ENCODE measurements at places on chromosomes 13 and 19. TPM values are rescaled to one million over a fixed set of nuclear protein-coding genes. Genes with fewer than 3 reads are reported as not detected.

PRSS57 gene
- not detected for total RNA-seq

INSL3 gene
- total RNA-seq: 1.6 TPM

DNA sequence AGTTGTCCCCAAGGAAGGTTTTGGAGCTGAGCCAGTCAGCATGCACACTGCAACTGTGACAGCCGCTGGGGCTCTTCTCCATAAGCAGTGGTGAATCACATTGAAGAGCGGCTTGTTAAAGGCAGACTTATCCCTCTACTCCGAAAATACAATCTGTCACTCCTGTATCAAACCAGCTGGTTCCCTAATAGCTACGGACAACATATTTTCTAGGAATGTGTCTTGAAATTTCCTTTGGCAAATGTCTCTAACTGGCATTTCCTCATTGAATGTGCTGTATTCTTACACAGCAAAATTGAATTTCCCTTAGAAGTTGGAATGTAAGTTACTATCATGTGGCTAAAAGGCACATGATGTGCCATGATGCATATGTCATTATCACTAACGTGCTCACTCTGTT is 104.0 kb upstream of the GPR12 start:
- H3K27ac ChIP-seq: no peak overlapping the region
- DNase-seq: no peak
- H3K36me3 ChIP-seq: no peaks in the 10 kb centered on the region
- no peak overlapping the region for H3K4me3 ChIP-seq
- H3K27me3 ChIP-seq: peaks cover 2% of the 10 kb centered on the region

DNA sequence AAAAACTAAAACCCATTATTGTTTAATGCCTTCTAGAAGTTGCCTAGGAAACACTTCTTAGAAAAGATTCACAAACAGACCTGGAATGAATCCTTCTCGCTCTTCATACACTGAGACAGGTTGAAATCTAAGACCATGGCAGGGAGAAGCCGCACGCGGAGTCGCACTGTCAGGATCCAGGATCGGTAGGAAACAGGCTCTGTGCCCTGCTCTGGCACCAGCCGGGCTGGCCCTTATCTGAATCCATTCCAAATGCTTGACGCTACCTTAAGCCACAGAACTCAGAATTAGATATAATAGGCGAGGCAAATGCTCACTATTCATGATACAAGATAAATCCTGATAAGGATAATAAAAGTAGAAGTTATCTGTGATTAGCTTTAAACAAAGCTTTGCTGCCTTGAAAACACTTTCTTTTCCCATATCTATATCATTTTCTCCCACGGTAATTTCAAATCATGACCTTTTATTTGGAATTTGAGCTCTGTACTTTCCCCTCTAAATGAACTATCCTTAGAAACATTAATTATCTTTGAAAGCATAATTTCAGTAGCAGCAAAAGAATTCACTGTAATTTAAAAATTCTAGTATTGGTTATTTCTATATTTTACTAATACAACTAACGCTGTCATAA is 385.6 kb downstream of the IRS2 start:
- no peaks in the 10 kb centered on the region for H3K36me3 ChIP-seq
- no peak for DNase-seq
- no peak overlapping the region for H3K27ac ChIP-seq
- no peak overlapping the region for H3K4me3 ChIP-seq
- no peaks in the 10 kb centered on the region for H3K27me3 ChIP-seq

GRCh38 chr13:47420020-47420419 is 523.2 kb upstream of the HTR2A start:
- DNase-seq: no peak
- no peaks in the 10 kb centered on the region for H3K27me3 ChIP-seq
- H3K4me3 ChIP-seq: no peak overlapping the region
- H3K27ac ChIP-seq: no peak overlapping the region
- H3K36me3 ChIP-seq: no peaks in the 10 kb centered on the region
- no peaks in the 10 kb centered on the region for H3K4me1 ChIP-seq

DNA sequence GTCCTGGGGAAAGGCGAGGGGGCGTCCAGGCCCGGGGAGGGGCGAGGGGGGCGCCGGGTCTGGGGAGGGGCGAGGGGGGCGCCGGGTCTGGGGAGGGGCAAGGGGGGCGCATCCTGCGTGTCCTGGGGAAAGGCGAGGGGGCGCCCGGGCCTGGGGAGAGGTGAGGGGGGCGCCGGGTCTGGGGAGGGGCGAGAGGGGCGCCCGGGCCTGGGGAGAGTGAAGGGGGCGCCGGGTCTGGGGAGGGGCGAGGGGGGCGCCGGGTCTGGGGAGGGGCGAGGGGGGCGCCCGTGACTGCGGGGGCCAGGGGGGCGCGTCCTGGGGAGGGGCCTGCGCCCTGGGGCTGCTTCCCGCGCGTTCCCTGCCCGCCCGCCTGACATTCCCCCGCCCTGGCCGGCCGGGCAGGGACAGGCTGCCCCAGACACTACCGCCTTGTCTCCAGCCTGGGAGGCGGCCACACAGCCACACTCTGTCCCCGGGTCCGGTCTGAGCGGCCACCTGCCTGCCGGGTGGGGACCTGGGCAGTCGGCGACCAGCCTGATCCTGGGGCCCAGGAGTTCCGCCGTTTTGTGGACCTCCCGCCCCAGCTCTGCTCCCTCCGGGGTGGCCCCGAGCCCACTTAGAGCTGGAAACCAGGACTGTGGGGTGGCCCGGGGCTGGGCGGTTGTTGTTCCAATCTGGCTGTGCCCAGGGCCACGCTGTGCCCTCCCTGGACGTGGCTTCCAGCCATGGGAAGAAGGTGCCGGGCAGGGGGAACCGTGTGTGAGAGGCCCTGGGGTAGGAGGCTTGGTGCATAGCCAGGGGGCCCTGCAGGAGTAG is 11.8 kb downstream of the PALM start:
- no peak overlapping the region for H3K27ac ChIP-seq
- H3K27me3 ChIP-seq: peaks cover 20% of the 10 kb centered on the region
- no peaks in the 10 kb centered on the region for H3K36me3 ChIP-seq

GRCh38 chr13:42272115-42272803 is at the start of gene AKAP11:
Gene AKAP11 (plus strand): TSS chr13:42272152. CDS start chr13:42286349, 14,197 bp downstream.
- no peaks in the 10 kb centered on the region for H3K27me3 ChIP-seq
- H3K27ac ChIP-seq: peak within 1 kb of the TSS; percentile 96
- peak; percentile 73 for DNase-seq
- H3K4me3 ChIP-seq: peak within 1 kb of the TSS; percentile 96
- H3K36me3 ChIP-seq: peaks cover 16% of the 10 kb centered on the region

- no peak overlapping the region for H3K27ac ChIP-seq
- H3K4me3 ChIP-seq: no peak overlapping the region
- no peak for DNase-seq
These were observed 54.7 kb downstream of the MBNL2 start for GRCh38 chr13:97276862-97277269.

DNA sequence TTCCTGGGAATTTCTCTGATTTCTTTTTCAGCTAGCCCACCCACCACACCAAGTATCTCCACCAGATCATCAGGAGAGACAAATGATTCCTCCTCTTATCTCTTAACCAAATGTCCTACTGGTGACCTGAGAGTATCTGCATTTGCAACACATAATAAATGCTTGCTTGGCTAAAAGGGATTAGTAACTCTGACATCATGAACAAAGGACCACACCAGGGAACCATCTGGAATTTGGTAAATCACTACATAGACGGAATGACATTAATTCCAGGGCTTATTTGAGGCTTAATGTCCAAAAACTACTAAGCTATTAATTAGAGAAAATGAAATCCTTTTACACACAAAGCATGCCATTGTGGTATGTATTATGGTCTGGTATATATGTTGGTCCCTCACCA is 139.0 kb downstream of the RAP2A start:
- no peaks in the 10 kb centered on the region for H3K36me3 ChIP-seq
- no peak overlapping the region for H3K4me3 ChIP-seq
- DNase-seq: no peak

DNA sequence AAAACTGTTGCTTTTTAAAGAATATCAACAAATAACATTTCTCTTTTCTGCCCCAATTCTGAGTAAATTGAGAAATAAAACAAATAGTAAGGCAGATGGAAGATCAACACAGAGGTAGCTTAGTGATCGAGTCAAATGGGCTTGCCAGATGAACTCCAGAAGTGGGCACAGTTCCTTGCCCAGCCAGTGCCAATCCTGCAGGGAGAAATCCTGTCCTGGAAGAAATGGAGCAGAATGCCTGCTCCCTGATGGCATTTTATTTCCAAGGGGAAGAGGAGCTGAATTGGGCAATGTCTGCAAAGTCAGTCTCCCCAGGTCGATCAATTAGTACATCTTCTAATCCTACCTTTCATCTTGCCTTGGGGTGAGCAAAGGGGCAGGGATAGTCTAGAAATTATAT is 225.3 kb downstream of the NHLRC3 start:
- DNase-seq: no peak
- H3K27me3 ChIP-seq: peaks cover 6% of the 10 kb centered on the region
- H3K27ac ChIP-seq: no peak overlapping the region
- no peak overlapping the region for H3K4me3 ChIP-seq

- no peaks in the 10 kb centered on the region for H3K27me3 ChIP-seq
- H3K4me1 ChIP-seq: peaks cover 14% of the 10 kb centered on the region
- H3K27ac ChIP-seq: peak overlapping the region; percentile 65
- peak; percentile 76 for DNase-seq
These were observed 2.8 kb upstream of the A1BG start for GRCh38 chr19:58355908-58356765.

DNA sequence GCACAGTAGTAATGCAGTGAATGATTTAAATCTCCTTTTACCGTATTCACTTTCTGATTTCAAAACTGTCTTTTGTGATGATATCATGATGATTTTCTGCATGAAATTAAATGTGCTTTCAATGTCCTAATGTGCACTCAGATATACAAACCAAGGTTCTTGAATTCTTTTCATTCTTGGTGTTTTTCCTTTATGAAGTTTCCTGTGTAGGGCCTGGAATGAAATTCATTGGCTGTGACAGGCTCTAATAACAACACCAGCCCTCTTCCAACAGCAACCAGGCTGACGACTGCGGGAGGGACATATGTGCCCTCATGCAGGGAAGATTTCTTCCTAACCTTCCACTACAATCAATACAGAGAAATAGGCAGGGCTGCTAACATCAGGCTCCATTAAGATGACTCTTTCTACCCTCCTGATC is 1052.0 kb downstream of the DIAPH3 start:
- H3K27me3 ChIP-seq: no peaks in the 10 kb centered on the region
- no peak overlapping the region for H3K27ac ChIP-seq
- H3K4me3 ChIP-seq: no peak overlapping the region
- DNase-seq: no peak
- no peaks in the 10 kb centered on the region for H3K4me1 ChIP-seq

GRCh38 chr13:99656844-99657381 is 155.6 kb downstream of the TM9SF2 start:
- peak overlapping the region; percentile 92 for H3K27ac ChIP-seq
- H3K36me3 ChIP-seq: no peaks in the 10 kb centered on the region
- peaks cover 31% of the 10 kb centered on the region for H3K4me1 ChIP-seq
- H3K27me3 ChIP-seq: peaks cover 6% of the 10 kb centered on the region

DNA sequence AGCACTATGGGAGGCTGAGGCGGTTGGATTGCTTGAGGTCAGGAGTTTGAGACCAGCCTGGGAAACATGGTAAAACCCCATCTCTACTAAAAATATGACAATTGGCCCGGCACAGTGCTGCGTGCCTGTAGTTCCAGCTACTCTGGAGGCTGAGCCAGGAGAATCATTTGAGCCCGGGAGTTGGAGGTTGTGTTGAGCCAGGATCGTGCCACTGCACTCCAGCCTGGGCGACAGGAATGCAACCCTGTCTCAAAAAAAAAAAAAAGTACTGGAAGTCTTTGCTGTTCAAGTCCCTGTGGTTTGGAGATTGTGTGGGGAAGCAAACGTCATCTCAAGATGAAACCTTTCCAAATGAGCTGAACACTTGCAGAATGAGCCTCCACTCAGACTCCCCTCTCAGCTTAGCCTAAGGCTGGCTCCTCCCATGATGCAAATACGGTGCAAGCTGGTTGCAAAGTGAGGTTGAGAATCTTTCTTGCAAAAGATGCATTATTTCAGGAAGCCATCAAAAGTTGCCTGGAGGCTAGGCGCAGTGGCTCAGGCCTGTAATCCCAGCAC is 46.2 kb downstream of the MYO9B start:
- DNase-seq: no peak
- peak overlapping the region; percentile 64 for H3K27ac ChIP-seq
- peaks cover 39% of the 10 kb centered on the region for H3K4me1 ChIP-seq
- H3K4me3 ChIP-seq: no peak overlapping the region
- no peaks in the 10 kb centered on the region for H3K27me3 ChIP-seq

GRCh38 chr19:14408491-14409145 is 10.5 kb downstream of the DDX39A start:
- peaks cover 23% of the 10 kb centered on the region for H3K4me1 ChIP-seq
- no peak for DNase-seq
- H3K36me3 ChIP-seq: peaks cover 44% of the 10 kb centered on the region
- H3K27ac ChIP-seq: peak overlapping the region; percentile 80
- no peak overlapping the region for H3K4me3 ChIP-seq
- H3K27me3 ChIP-seq: no peaks in the 10 kb centered on the region

DNA sequence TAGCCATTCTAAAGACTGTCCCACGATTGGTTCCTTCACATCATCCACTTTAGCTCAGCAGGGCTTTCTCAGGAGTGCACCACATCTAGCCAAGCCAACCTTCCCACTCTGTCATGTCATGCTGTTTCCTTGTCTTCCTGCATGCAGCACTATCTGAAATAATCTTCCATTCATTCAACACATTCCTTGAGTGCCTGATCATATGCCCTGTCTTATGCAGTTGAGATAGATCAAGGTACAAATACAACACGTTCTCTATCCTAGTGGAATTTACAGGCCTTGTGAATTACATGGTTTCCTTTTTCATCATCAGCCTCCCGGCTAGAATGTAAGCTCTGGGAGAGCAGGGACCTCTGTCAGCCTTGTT is 6.8 kb upstream of the MRPS31 start:
- no peaks in the 10 kb centered on the region for H3K27me3 ChIP-seq
- H3K36me3 ChIP-seq: no peaks in the 10 kb centered on the region
- H3K4me1 ChIP-seq: peaks cover 30% of the 10 kb centered on the region
- H3K4me3 ChIP-seq: peak overlapping the region; percentile 86

DNA sequence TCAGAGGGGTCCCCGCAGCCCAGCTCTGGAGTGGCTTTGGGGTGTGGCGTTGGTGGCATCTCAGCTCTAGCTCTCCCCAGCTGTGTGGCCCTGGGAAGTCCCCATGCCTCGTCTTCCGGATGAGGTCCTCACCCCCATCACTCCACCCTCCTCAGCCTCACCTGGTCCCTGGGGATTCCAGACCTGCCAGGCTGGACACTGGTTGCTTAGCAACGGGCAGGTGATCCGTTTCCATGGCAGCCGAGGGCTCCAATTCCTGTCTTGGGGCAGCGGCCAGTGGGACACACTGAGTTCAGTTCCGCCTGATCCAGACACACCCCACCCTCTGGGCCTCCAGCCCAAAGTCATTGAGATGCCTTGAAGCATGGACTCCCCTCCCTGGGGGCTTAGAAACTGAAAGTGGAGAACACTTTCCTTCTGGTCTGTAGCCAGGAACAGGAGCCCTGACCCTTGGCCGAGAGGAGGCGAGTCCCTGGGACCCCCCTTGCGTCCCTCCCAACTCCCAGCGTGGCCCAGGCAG is 7.7 kb upstream of the MISP start:
- no peaks in the 10 kb centered on the region for H3K4me1 ChIP-seq
- no peak for DNase-seq
- peaks cover 1% of the 10 kb centered on the region for H3K27me3 ChIP-seq
